COR-L47 (cell line): ENCODE measurements at places on chromosomes 12 and 14.

GRCh38 chr12:101830367-101831325 lies at the start of gene GNPTAB:
GNPTAB (minus strand) TSS chr12:101830959; CDS start chr12:101830675, 284 bp downstream.
- DNase-seq, result peak; percentile 90

GRCh38 chr12:104339663-104340062 lies 36.1 kb downstream of the EID3 start:
- no peak for DNase-seq

GRCh38 chr14:95478309-95478708 lies 38.1 kb downstream of the SYNE3 start:
- no peak for DNase-seq

DNA sequence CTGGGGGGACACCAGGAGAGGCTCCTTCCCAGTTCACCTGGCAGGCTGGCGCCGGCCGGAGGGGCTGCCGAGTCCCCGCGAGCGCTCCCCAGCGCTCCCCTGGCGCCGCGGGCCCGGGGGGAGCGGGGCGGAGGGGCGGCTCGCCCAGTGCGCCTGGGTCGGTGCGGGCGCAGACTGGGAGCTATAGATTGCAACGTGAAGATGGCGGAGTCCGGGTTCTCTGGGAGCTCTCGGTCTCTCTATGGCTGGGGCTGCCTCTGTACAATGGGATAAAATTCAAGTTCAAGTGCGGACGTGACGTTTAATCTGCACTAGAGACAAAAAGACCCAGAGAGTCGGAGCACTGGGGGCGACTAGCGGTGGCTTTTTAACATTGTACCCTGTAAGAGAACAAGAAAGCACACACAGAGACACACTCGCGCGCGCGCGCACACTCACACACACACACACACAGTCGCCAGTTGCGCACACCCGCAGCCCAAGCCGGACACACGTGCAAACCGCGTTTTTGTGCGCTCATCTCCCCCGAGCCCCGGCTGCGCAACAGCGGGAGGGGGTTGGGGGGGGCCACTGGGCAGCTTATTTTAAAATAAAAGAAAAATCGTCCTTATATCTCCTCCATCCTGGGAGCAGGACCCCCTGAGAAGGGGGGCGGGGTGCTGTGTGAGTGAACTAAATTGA lies at the start of gene BCL11B:
BCL11B (minus strand) TSS at position 247 of the 681 bp plus-strand sequence. CDS start 979 bp downstream, outside the sequence.
- peak; percentile 93 for DNase-seq

DNA sequence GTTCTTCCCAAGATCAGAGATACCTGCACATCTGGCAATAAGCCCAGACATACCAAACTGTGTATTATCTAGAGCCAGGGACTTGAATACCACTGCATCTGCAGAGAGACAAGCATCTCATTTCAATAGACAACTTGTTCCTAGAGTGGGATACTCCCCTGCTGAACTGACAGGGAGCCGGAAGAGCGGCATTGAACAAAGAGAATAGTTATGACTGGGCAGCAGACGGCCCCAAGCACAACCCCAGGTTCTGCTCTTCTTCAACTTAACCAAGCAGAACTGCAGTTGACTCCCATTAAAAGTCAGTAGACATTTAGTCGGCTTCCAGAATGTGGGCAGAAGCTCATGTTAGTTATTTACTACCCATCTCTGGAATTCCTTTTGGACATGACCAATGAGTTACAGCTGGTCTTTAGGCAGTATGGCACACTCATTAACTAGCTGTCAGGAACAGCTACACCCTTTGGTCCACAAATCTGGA lies 112.9 kb downstream of the HMGA2 start:
- DNase-seq, result no peak

DNA sequence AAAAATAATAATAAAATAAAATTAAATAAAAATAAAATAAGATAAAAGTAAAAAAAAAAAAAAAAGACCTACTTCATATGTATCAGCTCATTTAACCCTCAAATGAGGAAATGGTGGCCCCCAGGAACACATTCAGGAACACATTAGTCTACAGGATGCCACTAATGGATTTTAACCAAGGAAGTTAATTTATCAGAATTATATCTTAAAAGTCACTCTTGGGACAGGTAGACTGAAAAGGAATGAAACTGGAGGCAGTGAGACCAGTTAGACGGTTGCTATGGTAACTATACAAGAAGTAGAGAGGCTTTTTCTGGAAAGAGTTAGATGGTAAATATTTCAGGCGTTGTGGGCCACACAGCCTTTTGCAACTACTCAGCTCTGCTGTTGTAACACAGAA lies 54.9 kb downstream of the SCN8A start:
- no peak for DNase-seq

DNA sequence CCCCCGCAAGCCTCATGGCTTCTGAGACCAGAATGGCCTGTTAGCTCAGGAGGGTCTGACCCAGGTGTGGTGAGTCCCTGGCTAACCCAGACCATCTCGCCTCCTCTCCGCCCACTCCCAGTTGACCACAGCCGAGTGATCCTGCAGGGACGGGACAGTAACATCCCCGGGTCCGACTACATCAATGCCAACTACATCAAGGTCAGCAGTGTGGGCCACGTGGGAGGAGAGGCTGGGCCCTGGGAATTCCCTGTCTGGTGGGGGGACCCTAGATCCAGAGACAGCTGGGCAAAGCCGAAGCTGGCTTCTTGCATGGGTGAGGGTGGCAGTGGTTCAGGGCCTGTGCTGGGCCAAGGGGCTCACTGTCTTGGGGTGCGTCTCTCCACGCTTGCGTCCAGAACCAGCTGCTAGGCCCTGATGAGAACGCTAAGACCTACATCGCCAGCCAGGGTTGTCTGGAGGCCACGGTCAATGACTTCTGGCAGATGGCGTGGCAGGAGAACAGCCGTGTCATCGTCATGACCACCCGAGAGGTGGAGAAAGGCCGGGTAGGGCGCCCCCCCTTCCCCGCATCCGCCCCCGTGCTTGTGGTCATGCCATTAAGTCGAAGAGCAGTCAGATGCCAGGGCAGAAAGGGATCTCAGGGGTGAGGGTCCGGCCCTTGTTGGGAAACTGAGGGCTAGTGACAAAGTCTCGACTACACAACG lies 5.0 kb downstream of the PTPN6 start:
- no peak for DNase-seq

DNA sequence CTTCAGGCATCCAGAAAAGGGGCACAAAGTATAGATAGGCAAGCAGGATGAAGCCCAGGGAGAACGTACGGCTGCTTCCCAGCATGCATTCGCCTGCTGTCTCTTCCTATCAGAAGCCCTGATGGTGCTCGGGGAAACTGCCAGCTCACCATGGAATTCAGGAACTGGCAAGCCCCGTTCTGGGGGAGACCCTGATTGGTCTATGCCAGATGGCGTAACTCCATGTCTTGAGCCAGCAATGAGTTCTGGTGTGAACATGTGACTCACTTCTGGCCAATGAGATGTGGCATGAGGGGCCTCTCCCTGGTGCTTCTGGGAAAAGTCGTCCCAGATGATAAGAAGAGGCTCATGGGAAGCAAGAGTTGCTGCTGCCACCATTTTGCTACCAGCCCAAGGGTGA lies 270.8 kb downstream of the BCL11B start:
- DNase-seq, result no peak

DNA sequence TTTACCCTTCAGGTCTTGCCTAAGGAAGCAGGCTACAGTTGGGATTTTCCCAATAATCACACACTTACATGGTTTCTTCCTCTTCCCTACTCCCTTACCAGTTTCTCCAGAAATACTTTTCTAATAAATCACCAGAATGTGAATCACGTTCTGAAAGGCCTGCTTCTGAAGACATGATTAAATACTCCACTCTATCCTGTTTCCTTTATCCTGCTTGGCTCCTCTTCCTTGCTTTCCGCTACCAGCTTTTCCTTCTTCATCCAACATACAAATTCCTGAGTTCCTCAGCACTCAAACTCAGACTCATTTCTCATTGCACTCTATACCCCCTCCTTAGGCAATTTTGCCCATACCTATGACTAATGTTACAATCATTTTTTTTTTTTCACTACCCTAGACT lies 118.3 kb downstream of the MGAT4C start:
- no peak for DNase-seq

GRCh38 chr12:63911341-63911740 lies 66.8 kb downstream of the SRGAP1 start:
- no peak for DNase-seq

DNA sequence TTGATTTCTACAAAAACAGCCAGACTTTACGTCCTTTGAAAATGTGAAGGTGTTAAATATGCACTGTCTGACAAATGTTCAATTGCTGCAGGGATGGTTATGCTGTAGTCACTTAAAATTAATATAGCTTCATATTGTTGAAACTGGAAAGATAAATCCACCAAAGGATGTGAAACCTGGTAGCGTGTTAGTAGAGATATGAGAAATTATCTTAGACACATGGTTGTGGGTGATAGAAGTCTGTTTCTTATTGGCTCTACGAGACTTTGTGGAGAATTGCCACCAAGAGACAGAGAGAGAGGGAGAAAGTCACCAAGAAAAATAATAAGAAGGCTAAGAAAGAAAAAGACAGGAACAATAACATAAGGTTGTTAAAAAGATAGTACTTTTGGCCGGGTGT lies 2.6 kb upstream of the CAPRIN2 start:
- DNase-seq, result no peak

GRCh38 chr12:87338681-87339080 lies 690.5 kb downstream of the C12orf50 start:
- no peak for DNase-seq

DNA sequence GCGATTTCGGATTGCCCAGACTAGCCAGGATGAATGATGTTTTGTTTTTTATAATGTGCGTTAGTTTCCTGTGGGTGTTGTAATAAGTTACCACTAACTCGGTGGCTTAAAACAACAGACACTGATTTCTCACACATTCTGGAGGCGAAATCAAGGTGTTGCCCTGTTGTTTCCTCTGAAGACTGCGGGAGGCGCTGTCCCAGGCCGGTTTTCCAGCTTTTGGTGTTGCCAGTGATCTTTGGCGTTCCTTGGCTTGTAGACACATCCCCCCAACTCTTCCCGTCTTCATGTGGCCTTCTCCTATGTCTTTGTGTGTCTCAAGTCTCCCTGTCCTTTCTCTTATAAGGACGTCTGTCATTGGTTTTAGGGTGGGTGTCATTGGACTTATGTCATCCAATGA lies 267.7 kb downstream of the AACS start:
- no peak for DNase-seq

DNA sequence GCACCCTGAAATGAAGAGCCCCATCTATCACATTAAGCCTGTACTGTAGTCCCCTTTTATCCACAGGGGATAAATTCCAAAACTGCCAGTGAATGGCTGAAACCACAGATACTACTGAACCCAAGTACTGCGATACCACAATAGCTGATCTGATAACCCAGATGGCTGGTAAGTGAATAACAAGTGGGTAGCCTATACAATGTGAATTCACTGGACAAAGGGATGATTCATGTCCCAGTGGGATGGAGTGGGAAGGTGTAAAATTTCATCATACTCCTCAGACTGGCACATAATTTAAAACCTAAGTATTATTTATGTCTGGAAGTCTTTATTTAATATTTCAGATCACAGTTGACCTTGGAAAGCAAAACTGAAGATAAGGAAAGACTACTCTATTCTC lies 201.3 kb downstream of the GPHN start:
- DNase-seq, result no peak

DNA sequence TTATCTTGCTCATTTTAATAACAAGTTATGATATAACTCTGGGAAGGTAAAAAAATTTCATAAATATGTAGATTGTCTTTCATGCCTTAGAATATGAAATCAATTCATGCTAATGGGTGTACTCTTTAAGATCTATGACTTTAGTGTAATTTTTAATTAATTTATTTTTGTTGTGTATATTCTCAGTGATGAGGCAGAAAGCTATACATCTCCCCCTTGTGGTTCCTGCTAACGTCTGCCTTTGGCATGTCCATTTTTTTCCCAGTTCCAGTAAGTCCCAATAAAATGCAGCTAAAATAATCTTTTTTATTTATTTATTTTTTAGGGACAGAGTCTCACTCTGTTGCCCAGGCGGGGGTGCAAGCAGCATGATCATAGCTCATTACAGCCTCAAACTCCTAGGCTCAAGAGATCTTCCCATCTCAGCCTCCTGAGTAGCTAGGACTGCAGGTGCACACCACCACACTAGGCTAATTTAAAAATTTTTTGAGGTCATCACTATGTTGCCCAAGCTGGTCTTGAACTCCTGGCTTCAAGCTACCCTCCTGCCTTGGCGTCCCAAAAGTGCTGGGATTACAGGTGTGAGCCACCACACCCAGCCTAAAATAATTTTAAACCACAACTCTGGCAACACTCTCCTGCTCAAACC lies 3.3 kb upstream of the CHURC1 start:
- peak; percentile 6 for DNase-seq

- DNase-seq, result no peak
Measured at GRCh38 chr14:59895721-59896120, 24.2 kb upstream of the LRRC9 start.

DNA sequence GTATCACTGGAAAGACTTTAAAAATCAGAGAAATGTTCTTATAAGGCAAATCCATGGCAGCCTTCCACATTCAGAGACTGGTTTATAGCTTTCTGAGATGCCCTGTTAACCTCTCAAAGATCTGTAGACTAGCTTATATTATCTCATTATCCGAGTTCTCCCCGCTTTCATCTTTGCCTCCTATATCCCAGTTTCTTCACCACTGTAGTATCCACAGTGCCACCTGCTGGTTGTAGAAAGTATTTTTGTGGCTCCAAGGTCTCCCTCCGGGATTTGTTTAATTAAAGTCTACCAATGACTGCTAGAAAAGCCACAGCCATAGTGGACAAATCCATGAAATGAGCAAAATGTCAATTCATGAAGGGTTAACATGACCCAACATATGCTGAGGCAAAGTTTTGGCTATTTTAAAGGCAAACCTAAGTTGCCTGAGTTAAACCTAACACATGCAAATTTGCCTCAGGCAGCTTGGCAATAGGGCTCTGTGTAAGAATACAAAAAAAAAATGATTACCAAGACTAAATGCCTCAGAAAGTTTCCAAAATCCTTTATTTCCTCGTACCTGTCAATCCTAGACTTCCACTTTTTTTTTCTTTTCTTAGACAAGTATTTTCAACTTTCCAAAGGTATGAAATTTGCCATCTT lies 218.8 kb upstream of the BMP4 start:
- DNase-seq, result peak; percentile 65

DNA sequence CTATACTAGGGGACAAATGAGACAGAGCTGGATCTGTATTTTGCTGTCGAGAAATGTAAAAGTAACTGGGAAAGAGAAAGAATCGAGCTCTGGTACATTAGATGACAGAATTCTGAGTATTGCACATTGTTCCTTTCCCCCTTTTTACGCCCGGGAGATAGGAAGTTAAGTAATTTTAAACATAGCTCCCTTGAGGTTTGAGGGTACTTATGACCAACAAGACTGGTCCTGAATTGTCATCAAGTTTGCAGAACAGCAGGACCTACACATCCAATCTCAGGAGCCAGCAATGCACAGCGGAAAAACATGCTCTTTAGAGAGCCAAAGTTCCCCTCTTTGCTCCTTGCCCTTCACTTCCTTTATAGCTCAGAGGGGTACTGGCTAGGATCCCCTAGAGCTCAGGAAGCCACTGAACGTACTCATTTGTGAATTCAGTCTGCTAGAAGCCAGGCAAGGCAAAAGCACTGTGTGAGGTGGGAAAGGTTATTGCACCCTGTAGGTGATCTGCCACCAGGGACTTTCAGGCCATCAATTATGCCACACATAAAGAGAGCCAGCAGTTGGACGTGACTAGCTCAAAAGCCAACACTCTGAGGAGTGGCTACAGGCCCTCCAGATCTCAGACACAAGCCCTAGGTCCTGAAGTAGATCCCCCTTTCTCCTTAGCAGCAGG lies 333.8 kb downstream of the KCNH5 start:
- DNase-seq, result peak; percentile 15
